Naive thymus-derived CD4-positive, alpha-beta T cell (primary cell): ENCODE measurements at places on chromosomes 5 and 9. TPM values are rescaled to one million over a fixed set of nuclear protein-coding genes. Genes with fewer than 3 reads are reported as not detected.
A peak's percentile ranks its signal among the peaks of the same experiment; 100 is the strongest.

DNA sequence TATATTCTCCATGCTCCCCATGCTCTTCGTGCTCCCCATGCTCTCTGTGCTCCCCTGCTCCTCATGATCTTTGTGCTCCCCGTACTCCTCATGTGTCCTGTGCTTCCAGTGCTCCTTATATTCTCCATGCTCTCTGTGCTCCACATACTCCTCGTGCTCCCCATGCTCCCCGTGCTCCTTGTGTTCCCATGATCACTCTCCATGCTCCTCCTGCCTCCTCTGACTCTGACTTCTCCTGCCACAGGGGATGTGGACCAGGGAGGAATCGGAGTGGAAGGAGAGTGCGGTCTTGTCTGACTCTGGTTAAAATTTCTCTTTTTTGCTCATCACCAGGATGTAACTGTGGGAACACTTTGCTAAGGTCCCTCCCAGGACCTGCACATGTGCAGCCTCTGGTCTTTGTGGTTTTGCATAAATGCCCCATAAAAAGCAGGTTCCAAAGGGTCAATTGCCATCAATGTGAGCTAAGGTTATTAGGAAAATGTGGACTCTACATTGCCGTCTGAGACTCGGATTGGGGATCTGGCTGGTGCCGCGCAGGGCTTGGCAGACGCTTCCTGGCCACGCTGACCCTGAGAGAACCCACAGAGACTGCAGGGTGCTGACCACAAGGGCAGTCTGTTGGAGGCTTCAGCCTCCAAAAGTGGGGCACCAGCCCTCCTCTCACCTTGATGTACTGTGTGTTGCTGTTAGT lies 52.5 kb downstream of the TRIP13 start:
- no peaks in the 10 kb centered on the region for H3K27me3 ChIP-seq
- no peaks in the 10 kb centered on the region for H3K36me3 ChIP-seq
- H3K4me1 ChIP-seq: no peaks in the 10 kb centered on the region

Gene MLANA
- not detected for total RNA-seq

- no peak for DNase-seq
- H3K36me3 ChIP-seq: no peaks in the 10 kb centered on the region
- no peaks in the 10 kb centered on the region for H3K27me3 ChIP-seq
Measured at GRCh38 chr9:652914-653313, 188.6 kb upstream of the DMRT1 start.

Gene IL33
- total RNA-seq: not detected

- H3K27me3 ChIP-seq: no peaks in the 10 kb centered on the region
- H3K27ac ChIP-seq: no peak overlapping the region
- H3K36me3 ChIP-seq: no peaks in the 10 kb centered on the region
- no peaks in the 10 kb centered on the region for H3K4me1 ChIP-seq
- DNase-seq: no peak
- no peak overlapping the region for H3K4me3 ChIP-seq
Measured at GRCh38 chr5:117761186-117761585, 1186.6 kb upstream of the SEMA6A start.

GRCh38 chr9:113985968-113986585 lies 92.0 kb downstream of the AMBP start:
- H3K27me3 ChIP-seq: no peaks in the 10 kb centered on the region
- H3K4me1 ChIP-seq: no peaks in the 10 kb centered on the region
- no peak overlapping the region for H3K27ac ChIP-seq
- H3K4me3 ChIP-seq: no peak overlapping the region

DNA sequence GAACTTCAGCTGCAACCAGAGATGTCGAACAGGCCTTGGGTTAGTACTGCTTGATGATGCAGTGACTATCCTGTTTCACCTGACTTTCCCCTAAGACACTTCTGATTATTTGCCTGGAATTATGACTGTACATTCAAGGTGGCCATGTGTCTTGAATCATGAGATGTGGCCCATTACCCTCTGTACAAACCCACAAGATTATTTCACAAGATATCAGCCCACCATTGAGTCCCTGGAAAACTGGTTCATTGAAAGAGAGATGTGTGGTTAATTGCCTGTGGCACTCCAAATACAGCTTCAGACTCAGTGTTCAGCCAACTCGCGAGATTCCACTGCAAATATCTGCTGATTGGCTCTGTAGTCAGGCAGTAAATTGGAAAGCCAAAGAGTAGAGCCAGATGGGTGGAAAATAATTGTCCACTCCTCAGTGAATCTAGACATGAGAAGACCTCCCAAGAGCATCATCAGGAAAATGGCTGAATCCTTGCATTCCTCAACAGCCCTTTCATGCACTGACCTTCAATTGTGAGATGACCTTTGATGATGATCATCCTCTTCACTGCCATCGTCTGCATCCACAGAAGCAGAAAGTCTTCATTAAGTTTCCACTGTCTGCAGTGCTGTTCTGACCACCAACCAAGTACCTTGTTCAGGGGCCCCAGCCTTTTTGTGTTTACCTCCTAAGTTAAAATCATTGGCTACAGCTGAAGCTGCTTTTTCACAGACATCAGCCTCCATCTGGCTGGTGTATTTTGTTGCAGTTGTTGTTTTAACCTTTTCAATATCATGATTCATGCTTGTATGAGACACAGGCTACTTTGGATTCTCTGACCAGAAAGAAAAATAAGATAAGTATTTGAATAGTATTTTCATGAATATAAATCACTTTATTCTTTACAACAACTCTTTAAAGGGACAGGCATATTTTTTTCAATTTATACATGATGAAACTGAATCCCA lies 75.2 kb downstream of the ESM1 start:
- H3K27me3 ChIP-seq: no peaks in the 10 kb centered on the region
- no peak overlapping the region for H3K27ac ChIP-seq
- DNase-seq: no peak
- no peaks in the 10 kb centered on the region for H3K4me1 ChIP-seq
- no peaks in the 10 kb centered on the region for H3K36me3 ChIP-seq
- H3K4me3 ChIP-seq: no peak overlapping the region

- H3K4me1 ChIP-seq: no peaks in the 10 kb centered on the region
- no peaks in the 10 kb centered on the region for H3K36me3 ChIP-seq
- H3K27ac ChIP-seq: no peak overlapping the region
- no peak overlapping the region for H3K4me3 ChIP-seq
Measured at GRCh38 chr5:129906177-129906887, 2.1 kb downstream of the CHSY3 start.

DNA sequence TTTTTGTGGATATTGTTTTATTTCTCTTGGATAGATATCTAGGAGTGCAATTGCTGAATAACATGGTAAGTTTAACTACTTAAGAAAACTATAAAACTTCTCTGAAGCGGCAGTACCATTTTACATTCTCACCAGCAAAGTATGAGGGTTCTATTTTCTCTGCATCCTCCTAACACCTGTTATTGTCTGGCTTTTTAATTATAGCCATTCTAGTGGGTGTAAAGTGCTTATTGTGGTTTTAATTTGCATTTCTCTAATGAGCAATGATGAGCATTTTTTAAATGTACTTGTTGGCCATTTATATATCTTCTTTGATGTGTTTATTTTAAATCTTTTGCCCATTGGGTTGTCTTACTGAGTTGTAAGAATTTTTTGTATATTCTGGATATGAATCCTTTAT lies 28.7 kb downstream of the SMIM32 start:
- no peak for DNase-seq
- no peaks in the 10 kb centered on the region for H3K27me3 ChIP-seq
- H3K4me1 ChIP-seq: no peaks in the 10 kb centered on the region
- H3K27ac ChIP-seq: no peak overlapping the region
- no peak overlapping the region for H3K4me3 ChIP-seq

DNA sequence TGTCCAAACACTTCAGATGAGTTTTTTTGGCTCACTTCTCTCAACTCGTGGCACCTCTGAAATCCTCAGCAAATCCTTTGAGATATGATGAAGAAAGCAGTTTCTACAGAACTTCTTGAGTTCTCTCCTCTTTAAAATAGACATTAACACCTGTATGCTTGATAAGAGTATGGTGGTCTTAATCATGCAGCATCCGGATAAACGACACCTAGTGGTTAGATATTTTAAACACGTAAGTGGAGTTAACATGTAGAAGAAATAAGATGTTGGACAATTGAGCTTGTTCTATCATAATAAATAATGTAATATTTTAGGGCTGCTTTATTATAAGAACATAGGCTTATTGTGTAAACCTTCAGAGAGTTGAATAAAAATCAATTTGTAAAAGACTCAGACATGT lies 324.8 kb downstream of the CYLC2 start:
- H3K36me3 ChIP-seq: no peaks in the 10 kb centered on the region
- no peak for DNase-seq
- H3K27me3 ChIP-seq: no peaks in the 10 kb centered on the region
- H3K4me1 ChIP-seq: no peaks in the 10 kb centered on the region
- no peak overlapping the region for H3K27ac ChIP-seq
- H3K4me3 ChIP-seq: no peak overlapping the region

- no peak for DNase-seq
- H3K4me1 ChIP-seq: no peaks in the 10 kb centered on the region
- H3K36me3 ChIP-seq: no peaks in the 10 kb centered on the region
- H3K27ac ChIP-seq: no peak overlapping the region
- no peaks in the 10 kb centered on the region for H3K27me3 ChIP-seq
Measured at GRCh38 chr5:165720901-165721300, 2215.5 kb downstream of the MAT2B start.

GRCh38 chr5:69234457-69235268 lies at the start of gene CDK7:
Gene CDK7, plus strand, starts transcription at chr5:69234886. Its CDS starts 90 bp downstream, at chr5:69234976.
- peak; percentile 89 for DNase-seq
- peaks cover 16% of the 10 kb centered on the region for H3K4me1 ChIP-seq
- no peaks in the 10 kb centered on the region for H3K36me3 ChIP-seq

DNA sequence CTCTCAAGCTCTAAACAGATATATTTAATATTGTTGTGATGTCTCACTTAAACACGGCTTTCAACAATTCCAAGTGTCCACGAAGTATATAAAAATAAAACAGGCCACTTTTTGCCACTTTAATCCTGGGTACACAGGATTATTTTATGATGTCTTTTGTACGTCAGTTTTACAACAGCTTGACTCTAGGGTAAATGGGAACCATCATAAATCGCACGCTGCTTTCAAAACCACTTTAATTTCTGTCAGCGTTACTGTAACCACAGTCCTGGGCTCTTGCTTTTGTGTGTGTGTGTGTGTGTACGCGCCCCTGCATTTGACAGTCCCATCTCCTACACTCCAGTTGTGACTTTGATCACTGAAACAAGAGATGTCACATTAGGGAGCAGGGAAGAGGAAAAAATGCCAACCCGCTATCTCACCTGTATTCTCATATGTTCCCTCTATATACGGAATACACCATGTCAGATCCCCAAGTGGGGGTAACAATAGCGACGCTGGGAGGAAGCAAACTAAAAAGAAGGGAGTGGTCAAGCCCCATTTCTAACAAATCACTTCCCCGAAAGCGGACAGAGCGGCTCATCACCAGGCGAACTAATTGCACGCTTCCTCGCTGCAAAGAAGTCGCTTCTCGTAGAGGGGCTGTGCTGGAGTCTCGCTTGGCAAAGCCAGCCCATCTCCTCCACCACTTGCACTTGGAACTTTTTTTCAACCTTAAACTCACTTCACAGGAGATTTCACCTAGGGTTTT lies 1.2 kb downstream of the BNC2 start:
- DNase-seq: no peak
- no peaks in the 10 kb centered on the region for H3K27me3 ChIP-seq
- no peak overlapping the region for H3K4me3 ChIP-seq
- no peaks in the 10 kb centered on the region for H3K4me1 ChIP-seq
- H3K27ac ChIP-seq: no peak overlapping the region

DNA sequence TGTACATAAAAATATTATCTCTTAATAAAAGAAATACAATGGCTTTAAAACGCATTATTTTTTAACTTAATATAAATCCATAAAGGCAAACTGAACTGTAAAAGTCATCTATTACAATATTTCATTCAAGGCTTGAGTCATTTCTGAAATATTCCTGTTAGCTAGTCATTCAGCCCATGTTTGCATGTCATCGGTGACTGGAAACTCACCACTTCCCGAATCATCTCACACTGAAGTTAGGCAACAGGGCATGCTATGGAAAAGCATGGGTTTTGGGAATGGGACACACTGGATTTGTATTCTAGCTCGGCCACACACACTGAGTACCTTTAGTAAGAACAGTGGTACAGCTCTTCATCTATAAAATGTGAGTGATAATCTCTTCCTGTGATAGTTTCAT lies 691.1 kb upstream of the C9orf72 start:
- H3K4me1 ChIP-seq: no peaks in the 10 kb centered on the region
- DNase-seq: no peak
- no peaks in the 10 kb centered on the region for H3K27me3 ChIP-seq
- no peak overlapping the region for H3K27ac ChIP-seq
- no peaks in the 10 kb centered on the region for H3K36me3 ChIP-seq
- no peak overlapping the region for H3K4me3 ChIP-seq

Gene SEMA6A
- not detected for total RNA-seq

GRCh38 chr9:133050142-133050541 lies 11.6 kb upstream of the CEL start:
- no peaks in the 10 kb centered on the region for H3K27me3 ChIP-seq
- no peak overlapping the region for H3K27ac ChIP-seq
- H3K4me3 ChIP-seq: no peak overlapping the region
- H3K36me3 ChIP-seq: peaks cover 13% of the 10 kb centered on the region

DNA sequence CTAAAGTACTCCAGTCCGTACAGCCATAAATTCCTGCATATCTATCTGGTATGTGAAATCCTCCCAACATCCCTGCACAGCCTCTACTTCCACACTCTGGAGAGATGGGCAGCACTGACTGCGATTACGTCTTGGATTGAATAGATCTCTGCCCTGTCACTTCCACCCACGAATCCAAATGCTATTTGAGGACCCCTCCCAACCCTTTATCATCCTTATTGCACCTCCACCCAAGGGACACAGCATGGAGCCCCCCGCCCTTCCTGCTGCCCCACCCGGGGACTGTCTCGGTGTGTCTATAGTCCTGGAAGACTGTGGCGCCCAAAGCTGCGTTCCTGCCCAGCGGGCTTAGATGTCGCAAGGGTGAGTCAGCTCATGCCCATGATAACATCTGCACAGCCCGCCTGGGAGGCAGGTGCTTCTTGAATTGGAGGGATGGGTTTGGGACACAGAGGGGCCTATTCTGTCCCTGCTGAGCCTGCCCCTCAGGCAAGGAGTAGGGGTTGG lies 105.7 kb upstream of the HAND1 start:
- H3K36me3 ChIP-seq: no peaks in the 10 kb centered on the region
- no peak overlapping the region for H3K27ac ChIP-seq
- no peaks in the 10 kb centered on the region for H3K4me1 ChIP-seq
- H3K27me3 ChIP-seq: no peaks in the 10 kb centered on the region

Gene PCDHB4
- not detected for total RNA-seq

Gene ASTN2
- 4.0 TPM for total RNA-seq

- H3K27ac ChIP-seq: no peak overlapping the region
- H3K27me3 ChIP-seq: no peaks in the 10 kb centered on the region
- no peak for DNase-seq
- H3K36me3 ChIP-seq: no peaks in the 10 kb centered on the region
- no peak overlapping the region for H3K4me3 ChIP-seq
Measured at GRCh38 chr5:40746703-40747102, 9.1 kb downstream of the TTC33 start.
